ENCODE measurements at places on chromosomes 1 and 21.

DNA sequence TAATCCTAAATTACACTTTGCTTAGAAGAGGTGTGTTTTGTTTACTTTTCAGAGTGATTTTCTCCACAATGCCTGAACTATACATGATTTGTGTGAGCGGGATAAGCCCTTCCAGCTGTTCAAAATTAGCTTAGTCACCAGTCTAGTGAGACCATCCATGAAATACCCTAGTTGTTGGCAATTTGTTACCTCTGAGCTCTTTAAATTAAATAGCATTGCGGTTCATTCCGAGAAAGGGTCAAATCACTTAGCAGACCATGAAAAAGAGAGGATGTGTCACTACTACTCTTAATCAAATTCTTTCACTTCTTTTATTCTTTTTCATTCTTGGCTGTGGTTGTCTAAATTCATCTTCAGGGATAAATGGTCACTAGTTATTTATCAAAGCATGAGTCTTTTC, 11.9 kb upstream of the VAV3 start:
- no peak for DNase-seq

- no peak for DNase-seq
Observed at GRCh38 chr21:31293986-31294385, 50.1 kb downstream of the TIAM1 start.

DNA sequence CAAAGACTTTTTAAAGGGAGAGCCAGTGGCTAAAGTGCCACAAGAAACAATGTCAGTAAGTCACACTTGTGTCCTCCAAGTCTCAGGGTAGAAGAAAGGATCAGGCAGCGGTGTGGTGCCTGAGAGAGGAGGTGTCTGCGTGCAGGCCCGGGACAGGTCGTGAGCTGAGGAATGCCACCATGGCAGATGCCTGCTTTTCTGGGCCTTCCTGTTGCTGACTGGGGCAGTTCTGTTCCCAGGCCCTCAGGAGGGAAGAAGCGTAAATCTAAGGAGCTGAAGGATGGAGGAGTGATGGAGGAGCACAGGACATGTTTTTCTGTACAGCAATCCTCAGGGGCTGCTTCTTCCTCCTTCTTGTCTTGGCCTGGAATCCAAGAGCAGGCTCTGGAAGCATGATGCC, 165.8 kb downstream of the ZBTB18 start:
- no peak for DNase-seq

- DNase-seq, result no peak
Observed at GRCh38 chr1:230816018-230816417, 52.3 kb downstream of the C1orf198 start.

GRCh38 chr1:23019863-23020625, 776 bp downstream of the KDM1A start:
- DNase-seq, result no peak

- no peak for DNase-seq
Observed at GRCh38 chr1:230416430-230416829, 9.7 kb downstream of the PGBD5 start.

- DNase-seq, result no peak
Observed at GRCh38 chr1:208180421-208180820, 63.8 kb downstream of the PLXNA2 start.

DNA sequence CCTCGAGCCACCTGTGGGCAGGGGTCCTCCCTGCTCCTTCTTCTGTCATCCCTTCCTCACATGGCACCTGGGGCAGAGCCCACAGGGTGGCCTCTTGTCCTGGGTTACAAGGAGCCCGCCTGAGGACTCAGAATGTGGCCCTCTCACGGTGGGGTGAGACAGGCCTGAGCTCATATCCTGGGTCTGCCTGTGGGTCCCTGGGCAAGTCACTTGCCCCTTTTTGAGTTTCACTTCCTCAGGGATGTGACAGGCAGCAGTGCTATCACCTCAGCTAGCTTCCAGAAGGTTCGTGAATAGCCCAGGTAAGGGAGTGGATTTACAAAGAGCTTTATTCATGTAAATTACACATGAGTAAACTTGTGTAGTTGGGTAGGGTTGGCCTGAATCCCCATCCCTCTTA, 33.5 kb downstream of the HTR6 start:
- peak; percentile 15 for DNase-seq

GRCh38 chr1:218667781-218668516, 322.8 kb downstream of the TGFB2 start:
- DNase-seq, result peak; percentile 15

- no peak for DNase-seq
Observed at GRCh38 chr1:17755120-17755519, at the start of gene ACTL8. Gene ACTL8 (plus strand): TSS chr1:17755333. CDS start chr1:17823009, 67,676 bp downstream.

GRCh38 chr1:65319141-65319540, 9.8 kb downstream of the DNAJC6 start:
- DNase-seq, result no peak

GRCh38 chr1:46667782-46668760, at the start of gene ATPAF1:
Gene ATPAF1 (minus strand): TSS chr1:46668364. CDS start chr1:46668322, 42 bp downstream.
- DNase-seq, result peak; percentile 56

DNA sequence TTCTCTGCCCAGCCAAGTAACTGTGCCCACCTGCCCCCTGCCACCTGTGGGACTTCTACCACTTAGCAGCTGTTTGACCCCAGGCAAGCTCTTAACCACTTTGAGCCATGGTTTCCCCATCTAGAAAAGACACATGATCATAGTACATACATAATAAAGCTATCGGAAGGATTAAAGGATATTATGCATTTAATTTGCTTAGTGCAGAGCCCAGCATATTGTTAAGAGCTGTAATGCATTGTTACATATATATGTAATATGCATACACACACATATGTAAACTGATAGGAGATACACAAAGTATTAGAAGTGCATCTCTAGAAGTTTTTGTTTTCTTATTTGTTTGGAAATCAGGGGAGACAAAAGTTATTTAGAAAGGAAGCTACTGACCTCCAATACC, 83.5 kb upstream of the ZBTB40 start:
- DNase-seq, result no peak

DNA sequence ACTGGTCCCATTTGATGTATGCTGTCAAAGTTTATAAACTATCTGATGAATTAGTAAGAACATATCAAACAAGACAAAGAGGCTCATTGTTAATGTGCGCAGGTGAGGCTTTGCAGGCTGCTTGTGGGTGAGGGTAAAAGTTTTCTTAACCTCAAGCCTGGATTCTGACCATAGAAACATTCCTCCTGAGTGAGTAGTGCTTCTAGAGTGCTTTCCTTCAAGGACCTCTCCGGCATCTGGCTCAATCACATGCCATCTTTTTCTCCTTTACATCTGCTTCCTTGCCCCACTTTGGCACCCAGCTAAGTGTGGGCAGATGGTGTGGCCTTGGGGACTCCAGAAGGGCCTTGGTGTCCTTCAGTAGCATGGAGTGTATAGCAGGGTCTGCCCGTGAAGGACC, 104.0 kb downstream of the ROR1 start:
- no peak for DNase-seq

DNA sequence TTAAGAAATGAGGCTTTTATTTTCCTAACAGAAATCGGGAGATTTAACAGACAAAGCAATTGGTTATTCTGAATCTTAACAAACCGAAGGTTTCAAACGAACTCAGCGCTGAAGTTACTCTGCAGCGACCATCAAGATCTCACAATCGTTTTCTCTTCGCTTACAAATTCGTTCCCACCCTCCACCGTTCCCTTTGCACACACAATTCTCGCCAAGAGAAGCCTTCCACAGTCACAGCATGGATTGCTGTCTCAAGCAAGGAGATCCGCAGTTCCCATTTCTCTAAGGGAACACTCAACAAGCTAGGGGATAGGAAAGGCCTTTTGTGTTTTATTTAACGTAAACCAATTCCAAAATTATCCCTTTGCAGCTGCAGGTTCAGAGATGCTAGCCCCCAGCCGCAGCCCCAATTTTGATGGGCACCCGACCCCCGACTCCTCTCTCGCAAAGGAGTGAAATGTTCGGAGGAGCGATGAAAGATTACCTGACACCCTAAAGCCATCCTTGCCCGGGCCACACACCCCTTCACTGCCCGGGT, 755 bp downstream of the FBXO42 start:
- DNase-seq, result no peak

GRCh38 chr1:226203240-226203639, 16.7 kb upstream of the ACBD3 start:
- DNase-seq, result no peak

- DNase-seq, result no peak
Observed at GRCh38 chr1:223492044-223492443, 98.8 kb downstream of the CCDC185 start.

GRCh38 chr1:111346089-111346885, 55.6 kb downstream of the CHIA start:
- DNase-seq, result peak; percentile 75

DNA sequence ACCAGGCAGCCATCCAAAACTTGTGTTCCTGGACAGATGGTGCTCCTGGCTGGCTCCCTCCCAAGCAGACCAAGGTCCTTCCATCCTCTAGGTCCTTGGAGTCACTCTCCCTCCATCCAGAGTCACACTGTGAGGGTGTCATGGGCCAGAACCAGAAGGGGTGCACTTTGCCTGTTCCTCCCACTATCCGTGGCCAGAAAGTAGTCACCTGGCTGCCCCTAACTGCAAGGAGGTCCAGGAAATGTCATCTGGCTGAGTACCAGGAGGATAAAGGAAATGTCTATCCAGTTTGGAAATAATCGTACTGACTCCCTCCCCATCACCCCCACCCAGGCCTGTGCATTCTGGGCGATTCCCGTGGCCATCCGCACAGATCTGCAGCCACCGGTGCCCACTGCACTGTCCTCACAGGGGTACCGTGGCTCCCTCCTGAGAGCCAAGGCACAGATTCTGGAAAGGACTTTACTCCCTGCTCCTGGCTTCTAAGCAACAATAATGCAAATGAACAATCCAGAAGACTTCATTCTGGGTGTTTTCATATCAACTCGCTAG, 253.2 kb downstream of the NPHP4 start:
- DNase-seq, result no peak

DNA sequence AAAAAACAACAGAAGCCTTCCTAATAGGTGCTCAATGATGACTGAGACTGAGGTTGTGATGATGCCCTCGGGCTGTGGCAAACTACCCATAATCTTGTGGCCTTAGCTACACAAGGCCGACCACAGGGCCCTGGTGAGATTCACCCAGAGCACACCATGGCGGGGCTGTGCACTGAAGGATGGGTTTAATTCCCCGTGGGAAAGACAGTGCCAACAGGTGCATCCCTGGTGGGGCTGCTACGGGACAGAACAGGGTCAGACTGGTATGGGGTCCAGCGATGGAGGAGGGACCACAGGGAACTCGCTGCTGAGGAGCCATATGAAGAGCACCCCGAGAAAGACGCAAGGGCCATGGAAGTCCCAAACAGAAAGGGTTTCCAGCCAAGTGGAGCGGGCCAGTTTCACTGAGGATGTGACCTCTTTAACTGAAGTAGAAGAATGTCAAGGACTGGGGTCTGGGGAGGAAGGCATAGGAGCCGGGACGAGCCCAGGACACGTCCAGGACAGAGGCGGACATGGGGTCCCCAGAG, 21.3 kb downstream of the PRDM15 start:
- DNase-seq, result no peak

- DNase-seq, result no peak
Observed at GRCh38 chr1:14704846-14705245, 106.4 kb downstream of the KAZN start.

DNA sequence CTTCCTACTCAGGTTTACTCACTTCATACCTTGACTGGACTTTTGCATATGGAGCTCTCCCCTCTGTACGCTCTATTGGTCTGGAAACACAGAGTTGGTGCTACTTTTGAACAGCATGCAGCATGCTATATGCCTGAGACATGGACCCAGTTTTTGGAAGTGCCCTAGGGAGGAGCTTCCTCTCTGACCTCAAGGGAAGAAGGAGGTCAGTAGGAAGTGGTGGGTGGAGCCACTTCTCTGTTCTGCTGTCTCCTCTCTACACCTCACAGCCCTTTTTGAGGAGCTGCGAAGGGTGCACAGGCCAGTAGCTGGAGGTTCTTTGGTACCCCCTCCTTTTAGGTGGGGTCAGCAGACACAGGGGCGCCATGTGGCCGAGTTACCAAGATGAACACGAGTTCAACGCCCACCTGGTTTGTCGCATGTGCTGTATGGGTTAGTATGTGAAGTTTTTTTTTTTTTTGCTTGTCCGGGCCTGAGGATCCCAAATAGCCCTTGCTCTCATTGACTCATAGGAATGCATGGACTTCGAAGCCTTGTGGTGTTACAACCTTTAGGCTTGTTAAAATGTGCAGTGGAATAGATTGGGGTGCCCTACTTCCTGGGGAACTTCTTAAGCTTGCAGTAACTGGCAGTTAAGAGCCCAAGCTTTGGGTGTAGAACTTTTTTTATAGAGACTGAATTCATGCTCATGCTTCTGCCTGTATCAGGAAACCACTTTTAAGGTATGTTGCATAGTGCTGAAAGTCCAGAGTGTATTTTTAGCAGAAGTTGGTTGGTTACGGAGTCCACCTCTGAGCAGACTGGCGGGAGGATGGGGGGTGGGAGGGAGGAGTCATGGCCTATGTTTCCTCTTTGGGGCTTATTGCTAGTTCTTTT, 10.7 kb downstream of the MACF1 start:
- DNase-seq, result peak; percentile 76

DNA sequence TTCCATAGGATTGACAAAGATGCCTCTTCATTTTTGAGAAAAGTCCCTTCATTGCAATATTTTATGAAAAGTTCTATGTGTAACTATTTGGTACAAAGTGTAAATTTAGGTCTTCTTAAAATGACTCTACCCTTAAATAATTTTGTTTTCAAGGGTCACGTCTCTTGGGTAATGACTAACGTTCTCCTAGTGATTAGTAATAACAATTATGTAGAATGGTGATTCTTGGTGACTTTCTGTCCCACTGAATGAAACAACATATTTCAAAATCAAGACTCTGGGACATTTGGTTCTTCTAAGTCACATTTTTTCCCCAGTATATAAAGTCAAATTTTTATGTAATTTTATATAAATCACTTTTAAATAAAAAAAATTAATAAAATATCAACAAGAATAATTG, 277.5 kb upstream of the ADAMTS5 start:
- DNase-seq, result no peak

DNA sequence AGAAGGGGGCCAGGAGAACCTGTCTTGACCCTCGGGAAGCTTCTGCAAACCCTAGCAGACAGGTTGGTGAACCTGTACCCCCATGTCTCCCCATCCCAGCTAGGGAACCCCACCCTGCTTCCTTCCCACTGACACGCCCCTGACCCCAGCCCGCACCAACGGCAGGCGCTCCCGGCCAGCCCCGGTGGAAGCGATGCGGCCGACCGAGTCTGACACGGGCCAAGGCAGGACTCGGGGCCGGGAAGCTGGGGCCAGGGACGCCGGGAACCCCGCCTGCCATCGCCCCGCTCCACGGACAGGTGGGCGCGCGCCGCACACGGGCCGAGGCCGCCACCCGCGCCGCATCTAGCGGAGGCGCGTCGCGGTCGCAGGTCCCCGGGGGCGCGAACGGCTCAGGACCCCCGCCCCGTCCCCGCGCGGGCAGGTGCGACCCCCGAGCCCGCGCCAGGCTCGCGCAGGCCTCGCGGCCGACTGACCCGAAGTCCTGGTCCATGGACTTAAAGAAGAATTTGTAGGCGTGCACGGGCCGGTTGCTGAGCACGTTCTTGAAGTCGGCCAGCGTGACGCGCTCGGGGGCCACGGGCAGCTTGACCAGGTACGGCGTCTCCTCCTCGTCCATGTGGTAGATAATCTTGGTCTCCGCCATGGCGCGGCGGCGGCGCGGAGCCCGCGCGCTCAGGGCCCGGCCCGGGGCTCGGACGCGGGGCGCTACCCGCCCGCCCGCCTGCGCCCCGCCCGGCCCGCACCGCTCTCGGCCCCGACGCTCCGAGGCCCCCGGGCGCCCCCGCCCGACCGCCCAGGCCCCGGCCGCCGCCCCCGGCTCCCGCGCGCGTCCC, 580 bp downstream of the DVL1 start:
- DNase-seq, result no peak

Measured in MV-4-11 (cell line).